ENCODE measurements at places on chromosomes 5 and 9. TPM values are rescaled to one million over a fixed set of nuclear protein-coding genes. Genes with fewer than 3 reads are reported as not detected.
A peak's percentile ranks its signal among the peaks of the same experiment; 100 is the strongest.

Gene PPP6C
- 47.2 TPM for total RNA-seq

Gene CDX1
- not detected for total RNA-seq

DNA sequence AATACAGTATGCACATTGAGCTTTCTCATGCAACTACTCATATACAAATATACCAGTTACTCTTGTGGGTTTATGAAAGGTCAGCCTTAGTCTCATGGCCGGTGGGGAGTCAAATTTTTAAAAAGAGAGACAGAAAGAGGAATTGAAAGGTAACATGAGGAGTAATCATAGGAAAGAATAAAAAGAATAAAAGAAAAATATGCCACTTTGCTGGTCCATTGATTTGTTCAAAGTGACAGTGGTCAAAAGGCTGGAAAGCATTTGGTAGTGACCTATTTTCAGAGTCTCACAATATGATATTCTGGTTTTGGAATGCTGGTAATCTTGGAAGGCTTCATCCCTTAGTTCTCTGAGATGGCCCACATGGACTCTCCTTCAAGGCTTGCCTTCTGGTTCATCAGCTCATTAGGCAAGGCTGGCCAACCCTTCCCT is 67.0 kb downstream of the ZNF366 start:
- no peak for DNase-seq

DNA sequence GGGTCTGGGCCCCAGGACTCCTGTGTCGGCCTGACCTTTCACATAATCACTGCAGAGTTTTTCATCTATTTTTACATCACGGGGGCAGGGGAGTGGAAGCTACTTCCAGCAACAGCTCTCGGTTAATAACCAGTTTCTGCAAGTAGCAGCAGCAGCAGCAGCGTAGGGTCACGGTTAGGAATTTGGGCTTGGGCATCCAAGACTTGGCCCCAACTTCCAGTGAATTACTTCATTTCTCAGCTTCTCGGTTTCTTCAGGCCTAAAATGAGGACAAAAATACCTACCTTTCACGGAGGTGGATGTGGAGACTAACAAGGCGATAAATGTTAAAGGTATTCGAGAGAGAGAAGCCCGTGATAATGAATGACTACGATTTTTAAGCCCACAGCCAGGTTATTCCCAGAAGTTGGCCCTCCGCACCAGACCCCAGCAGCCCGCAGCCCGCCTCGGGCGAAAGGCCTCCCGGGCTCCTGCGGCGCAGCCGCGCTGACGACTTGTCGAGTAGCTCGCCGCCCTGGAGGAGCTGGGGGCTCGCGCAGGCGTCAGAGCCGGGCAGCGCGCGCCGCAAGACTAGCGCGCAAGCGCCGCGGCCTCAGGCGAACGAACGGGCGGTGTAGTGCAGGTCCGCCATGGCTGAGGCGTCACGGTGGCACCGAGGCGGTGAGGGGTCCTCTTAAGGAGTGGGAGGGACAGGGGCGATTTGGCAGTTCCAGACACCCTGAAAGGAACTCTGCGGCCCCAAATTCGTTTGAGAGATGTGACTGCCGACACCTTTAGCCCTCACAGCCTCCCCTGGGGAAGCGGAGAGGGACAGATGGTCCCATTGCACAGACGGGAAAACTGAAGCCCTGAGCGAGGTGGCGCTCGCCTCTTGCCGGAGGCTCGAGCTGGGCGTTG is at the start of gene PKD2L2:
Gene PKD2L2 (plus strand): TSS at position 595 of the 897 bp plus-strand sequence. CDS start 35 bp downstream, at position 630.
- DNase-seq = peak; percentile 86

GRCh38 chr5:160209917-160210316 is 19.4 kb upstream of the FABP6 start:
- DNase-seq = no peak

DNA sequence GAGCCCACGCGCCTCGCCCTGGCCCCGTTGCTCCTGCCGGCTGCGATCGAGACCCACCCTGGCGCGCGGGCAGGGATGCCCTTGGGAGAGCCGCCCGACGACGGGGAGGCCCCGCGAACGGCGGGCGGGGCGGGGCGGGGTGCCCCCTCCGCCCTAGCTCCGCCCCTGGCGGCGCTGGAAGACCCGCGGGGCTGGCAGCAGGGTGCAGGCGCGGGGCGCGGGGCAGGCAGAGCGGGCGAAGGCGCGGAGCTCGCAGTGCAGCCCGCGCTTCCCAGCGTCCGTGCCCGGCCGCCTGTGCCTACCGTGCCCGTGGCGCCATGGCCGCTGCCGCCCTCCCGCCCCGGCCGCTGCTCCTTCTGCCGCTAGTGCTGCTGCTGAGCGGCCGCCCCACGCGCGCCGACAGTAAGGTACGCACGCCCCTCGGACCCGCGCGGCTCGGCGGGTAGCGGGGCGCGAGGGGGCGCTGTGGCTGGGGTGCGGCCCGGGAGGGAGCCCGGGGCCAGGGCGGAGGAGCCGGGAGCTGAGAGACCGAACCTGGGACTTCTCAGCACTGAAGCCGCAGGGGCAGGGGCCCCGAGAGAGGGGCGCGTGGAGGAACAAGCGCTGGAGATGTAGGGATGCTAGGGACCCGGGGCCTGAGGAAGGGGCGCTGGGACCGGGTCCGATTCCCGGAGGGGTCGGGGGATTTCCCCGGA is at the start of gene OLFML2A:
Gene OLFML2A (plus strand): TSS at position 180 of the 695 bp plus-strand sequence. CDS start 138 bp downstream, at position 318.
- no peak for DNase-seq

Data from activated CD8-positive, alpha-beta T cell treated with anti-CD3 and anti-CD28 coated beads, Interleukin-2, amount 10 ng/mL, durations not matched to agents 7 days and 5 days (primary cell).